Stimulated activated CD4-positive, alpha-beta T cell treated with anti-CD3 and anti-CD28 coated beads, TNF-alpha, amount 100 ng/mL, for 4 hours (primary cell): ENCODE measurements at places on chromosomes 3 and 15.

GRCh38 chr3:59422312-59422711 is 372.5 kb upstream of the CFAP20DC start:
- no peak for DNase-seq

GRCh38 chr3:183308751-183309150 is 55.7 kb downstream of the B3GNT5 start:
- DNase-seq: no peak

- DNase-seq: peak; percentile 97
Observed at GRCh38 chr3:120093911-120094775, at the start of gene GSK3B. TSS of gene GSK3B (minus strand) at chr3:120094447. CDS start at chr3:120093434, 1,013 bp downstream.

DNA sequence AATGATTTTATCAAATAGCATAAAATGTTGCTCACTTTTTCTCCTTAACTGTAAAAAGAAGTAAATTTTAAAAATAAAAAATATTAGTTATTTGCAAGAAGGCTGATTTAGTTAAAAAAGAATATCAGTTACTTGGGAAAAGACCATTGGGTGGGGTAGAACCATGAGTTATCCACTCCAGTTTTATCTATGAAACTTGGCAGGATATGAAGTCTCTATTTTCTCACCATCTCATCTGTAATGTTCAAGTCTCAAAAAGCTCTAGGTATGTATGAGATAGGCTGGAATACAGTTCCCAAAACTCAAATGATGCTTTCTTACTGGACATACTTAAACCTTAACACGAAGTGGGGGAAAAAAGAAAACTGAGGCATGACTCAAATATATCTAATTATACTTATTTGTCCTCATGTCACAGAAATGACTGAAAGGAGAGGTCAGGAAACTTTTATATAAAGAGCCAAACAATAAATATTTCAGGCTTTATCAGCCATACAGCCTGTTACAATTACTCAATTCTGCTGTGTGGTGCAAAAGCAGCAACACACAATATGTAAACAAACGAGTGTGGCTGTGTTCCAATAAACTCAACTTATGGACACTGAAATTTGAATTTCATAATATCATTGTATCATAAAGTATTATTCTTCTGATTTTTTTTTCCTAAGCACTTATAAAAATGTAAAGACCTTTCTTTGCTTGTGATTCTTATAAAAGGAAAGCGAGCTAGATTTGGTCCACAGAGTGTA is 131.8 kb downstream of the TBL1XR1 start:
- DNase-seq: no peak

GRCh38 chr15:42737529-42738328 is 801 bp upstream of the CDAN1 start:
- no peak for DNase-seq

GRCh38 chr3:131053043-131053859 is 26.6 kb downstream of the NEK11 start:
- DNase-seq: no peak

GRCh38 chr3:17151598-17152373 is 267.0 kb downstream of the PLCL2 start:
- DNase-seq: peak; percentile 75

GRCh38 chr3:84904816-84905555 is 53.8 kb upstream of the CADM2 start:
- DNase-seq: no peak

DNA sequence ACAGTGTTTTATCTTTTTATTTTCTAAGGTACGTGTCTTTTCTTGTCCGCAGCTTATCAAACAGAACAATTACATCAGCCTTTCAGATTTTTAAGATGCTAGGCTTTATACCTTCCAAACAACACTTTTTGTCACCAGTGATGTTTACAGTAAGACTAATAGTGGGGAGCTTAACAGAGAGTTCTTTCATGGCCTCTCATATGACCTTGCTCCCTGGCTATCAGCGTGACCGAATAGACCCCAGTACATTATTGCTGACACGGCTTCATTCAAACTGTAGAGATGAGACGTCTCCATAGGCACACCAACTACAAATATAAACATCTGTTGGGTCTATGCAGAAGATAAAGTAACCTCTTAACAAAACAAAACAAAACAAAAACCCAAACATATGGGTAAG is 477.6 kb upstream of the KCNMB2 start:
- no peak for DNase-seq

DNA sequence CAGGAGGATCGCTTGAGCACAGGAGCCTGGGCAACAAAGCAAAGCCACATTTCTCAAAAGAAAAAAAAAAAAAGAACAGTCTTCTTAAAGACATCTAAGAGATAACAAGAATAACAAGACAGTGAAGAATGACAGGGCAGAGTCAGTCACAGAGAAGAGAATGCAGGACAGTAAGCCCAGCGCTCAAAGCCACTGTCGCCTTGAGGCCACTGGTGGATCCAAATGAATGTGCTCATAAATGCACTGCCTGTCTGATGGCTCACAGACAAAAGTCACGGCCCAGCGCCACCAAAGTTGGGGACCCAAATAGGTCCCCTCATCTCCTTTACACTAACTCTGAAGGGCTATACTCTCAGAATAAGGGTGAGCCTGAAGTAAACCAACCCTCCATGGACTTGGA is 52.3 kb downstream of the FAM174B start:
- no peak for DNase-seq

DNA sequence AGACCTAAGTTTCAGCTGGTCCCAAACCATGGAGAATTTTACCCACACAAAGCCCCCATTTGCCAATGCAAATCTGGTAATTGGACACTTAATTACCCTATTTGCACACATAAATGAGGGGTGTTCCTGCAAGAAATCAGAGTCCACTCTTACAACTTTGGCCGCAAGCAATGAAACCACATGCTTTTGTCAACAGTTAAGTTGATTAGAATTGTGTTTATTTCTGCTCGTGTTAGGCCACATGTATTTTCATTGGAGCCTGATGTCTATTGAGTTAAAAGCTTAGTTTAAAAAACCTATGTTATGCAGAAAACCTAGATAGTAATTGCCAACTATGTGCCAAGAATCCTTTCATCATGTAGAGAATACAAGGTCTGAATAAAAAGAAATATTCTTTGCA is 153.8 kb upstream of the CMC1 start:
- no peak for DNase-seq

DNA sequence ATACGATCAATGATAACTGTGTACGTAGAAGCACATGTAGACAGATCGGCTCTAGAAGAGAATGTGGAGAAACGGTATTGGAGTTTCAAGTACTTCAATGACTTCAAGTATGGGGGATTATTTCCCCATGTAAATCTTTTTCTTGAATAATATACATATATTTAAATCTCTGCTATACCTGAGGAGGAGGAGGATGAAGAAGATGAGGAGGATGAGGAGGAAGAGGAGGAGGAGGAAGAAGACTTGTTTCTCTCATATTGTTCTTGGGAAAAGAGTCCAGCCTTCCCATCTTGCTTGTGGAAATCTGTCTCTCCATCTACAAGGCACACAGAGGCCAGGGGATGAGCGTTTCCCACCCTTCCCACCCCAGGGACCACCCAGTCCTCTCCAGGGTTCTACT is 10.6 kb downstream of the TMEM40 start:
- no peak for DNase-seq

GRCh38 chr3:25900161-25900560 is 110.3 kb downstream of the OXSM start:
- no peak for DNase-seq

- no peak for DNase-seq
Observed at GRCh38 chr15:62346168-62346567, 181.1 kb upstream of the C2CD4B start.

- DNase-seq: no peak
Observed at GRCh38 chr3:173529062-173529711, 131.6 kb downstream of the NLGN1 start.

DNA sequence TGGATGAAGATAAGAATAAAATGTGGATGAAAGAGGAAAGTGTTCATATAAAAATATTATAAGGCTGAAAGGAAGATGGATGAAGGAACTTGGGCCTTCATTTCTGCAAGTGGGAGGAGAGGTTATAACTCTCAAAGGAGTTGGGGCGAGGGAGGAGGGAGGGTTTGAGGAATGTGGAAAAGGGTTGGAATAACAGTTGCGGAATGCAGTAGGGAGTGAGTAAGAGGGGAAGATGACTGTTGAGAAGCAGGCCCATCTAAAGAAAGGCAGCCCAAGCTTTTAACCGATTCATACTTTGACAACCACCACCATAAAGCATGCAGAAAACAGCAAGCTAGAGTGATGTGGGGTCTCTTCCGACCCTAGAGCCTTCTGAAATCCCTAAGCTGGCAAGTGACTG is 8.3 kb upstream of the TM4SF4 start:
- DNase-seq: no peak

DNA sequence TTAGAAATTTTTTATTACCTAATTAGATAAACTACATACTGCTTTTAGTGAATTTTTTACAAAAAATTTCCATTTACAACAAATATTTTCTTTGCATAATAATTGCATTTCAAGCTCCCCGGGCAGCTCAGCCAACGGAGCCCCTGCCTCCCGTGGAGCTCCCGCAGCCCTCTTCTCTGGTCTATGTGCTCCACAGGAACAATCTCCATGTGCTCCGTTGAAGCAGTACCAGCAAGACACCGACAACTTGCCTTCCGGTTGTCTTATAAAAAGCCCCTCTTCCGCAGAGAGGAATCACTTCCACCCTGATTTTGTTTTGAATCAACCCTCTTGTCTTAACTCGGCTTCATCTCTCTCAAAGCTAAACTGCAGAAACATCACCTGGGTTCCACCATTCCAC is 46.9 kb upstream of the CHD2 start:
- no peak for DNase-seq

GRCh38 chr3:196227629-196228493 is 11.5 kb downstream of the SLC51A start:
- DNase-seq: no peak

DNA sequence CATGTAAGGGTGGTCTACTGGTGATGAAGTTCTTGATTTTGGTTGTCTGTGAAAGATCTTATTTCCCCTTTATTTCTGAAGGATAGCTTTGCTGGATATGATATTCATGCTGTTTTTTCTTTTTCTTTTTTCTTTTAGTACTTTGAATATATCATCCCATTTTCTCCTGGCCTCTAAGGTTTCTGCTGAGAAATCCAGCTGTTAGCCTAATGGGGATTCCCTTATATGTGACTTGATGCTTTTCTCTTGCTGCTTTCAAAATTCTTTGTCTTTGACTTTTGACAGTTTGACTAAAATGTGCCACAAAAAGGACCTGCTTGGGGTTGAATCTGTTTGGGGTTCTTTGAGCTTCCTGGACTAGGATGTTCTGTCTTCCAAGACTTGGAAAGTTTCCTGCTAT is 62.6 kb downstream of the AP4E1 start:
- no peak for DNase-seq

DNA sequence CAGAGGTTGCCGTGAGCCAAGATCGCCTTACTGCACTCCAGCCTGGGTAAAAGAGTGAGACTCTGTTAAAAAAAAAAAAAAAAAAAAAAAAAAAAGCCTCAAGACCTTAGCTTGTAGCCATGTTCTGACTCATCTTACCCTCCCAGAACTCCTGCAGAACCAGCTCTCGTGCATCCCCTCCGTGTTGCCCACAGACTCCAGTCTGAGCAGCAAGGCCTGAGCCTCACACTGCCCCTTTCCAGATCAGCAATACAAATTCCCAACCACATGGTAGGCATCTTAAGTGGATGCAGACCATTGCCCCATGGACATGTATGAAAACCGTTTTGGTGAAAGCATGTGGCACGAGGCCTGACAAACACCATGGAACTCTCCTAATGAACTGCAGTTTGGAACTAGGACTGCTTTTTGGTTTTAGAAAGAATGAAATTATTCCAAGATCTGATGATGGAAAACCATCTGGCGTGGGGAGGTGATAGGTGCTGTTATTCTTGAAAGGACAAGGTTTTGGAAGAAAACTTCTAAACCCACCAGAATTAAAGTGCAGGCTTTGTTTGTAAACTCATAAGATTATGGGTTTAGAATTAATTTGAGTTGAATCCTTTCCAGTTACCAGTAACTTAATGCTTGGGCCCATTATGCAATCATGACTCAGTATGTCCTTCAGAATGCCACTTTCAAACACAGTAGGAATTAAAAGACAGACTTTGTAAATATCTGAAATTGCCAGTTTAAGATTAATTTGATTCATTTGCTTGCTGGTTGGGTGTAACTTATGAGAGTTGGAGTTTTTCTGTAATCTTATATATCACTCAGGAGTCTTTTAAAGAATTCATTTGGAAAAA is 163.7 kb upstream of the LRTM1 start:
- no peak for DNase-seq

- no peak for DNase-seq
Observed at GRCh38 chr3:141392416-141392815, 24.1 kb downstream of the ZBTB38 start.

DNA sequence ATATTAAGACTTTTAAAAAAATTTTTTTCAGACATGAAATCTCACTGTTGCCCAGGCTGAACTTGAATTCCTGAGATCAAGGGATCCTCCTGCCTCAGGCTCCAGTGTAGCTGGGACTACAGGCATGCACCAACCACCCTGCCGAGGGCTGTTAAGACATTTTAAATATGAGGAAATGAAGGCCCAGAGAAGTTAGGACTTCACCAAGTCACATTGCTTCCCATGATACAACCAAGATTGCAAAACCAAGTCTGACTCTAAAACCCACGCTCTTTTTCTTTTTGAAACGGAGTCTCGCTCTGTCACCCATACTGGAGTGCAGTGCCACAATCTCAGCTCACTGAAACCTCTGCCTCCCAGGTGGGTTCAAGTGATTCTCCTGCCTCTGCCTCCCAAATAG is 28.0 kb downstream of the PTPN9 start:
- no peak for DNase-seq

DNA sequence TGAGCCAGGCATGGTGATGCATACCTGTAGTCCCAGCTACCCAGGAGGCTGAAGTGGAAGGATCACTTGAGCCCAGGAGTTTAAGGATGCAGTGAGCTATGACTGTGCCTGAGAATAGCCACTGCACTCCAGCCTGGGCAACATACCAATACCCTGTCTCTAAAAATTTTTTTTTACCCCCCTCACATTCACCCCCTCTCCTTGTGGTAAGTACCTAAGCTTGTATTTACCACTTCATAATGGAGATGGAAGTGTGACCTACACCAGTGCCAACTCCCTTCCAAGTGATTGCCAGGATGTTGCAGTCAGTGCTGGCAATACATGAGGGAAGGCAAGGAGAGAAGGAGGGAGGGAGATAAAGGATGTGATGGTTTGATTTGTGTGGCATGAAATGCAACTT is 84.2 kb downstream of the LRRC28 start:
- no peak for DNase-seq
